AG08396 (cell line): ENCODE measurements at places on chromosomes 1 and 21.

GRCh38 chr1:53408013-53408754 is 51.0 kb upstream of the DMRTB1 start:
- DNase-seq = no peak

DNA sequence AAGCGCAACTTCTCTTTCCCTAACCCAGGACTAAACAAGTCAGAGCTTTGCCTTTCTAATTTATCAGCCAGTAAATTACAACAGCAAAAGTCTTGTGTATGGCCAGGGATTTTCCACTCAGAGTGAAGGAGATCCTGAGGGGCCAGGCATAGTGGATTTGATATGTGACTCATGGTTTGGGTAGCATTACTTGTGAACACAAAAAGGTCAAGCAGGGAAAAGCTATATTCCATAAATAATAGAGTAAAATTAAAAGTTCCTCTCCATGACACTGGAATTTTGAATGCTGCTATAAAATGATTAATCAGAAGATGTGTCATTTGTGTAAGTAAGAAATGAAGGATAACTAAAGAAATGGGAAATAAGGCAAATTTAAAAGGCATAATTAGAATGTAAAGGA is 284.8 kb downstream of the HLX start:
- no peak for DNase-seq

DNA sequence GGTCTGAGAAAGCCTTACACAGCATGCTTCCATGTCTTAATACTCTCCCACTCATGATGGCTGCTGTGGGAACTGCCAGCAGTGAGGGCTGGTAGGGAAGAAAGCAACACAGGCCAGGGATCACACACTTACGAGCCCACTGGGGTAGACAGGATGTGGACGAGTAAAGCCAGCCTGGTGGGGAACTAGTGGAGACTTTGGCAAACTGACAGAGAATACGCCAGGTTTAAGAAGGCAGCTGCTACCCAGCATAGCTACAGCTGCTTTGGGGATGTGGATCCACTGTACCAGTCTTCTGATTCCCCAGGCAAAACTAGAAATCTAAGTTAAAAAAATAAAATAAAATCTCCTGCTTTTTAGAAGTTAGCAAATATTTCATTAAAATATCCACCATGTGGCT is 664.0 kb downstream of the SMYD3 start:
- no peak for DNase-seq

DNA sequence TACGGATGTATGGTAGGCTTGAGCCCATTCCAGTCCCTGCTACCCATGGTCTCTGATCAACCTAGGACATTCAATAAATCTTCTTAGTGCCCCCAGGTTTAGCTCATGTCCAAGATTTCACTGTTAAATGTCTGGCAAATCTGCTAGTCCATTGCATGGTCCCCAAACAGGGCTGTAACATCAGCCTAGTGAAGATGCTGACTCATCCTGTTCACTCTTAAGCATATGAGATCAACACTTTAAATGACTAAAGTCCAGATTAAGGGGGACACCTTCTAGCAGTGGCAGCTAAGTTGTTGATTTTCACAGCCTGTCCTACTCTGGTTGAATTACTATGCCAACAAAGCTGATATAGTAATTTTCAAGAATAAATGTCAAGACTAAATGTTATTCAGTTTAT is 46.5 kb upstream of the NUF2 start:
- no peak for DNase-seq

DNA sequence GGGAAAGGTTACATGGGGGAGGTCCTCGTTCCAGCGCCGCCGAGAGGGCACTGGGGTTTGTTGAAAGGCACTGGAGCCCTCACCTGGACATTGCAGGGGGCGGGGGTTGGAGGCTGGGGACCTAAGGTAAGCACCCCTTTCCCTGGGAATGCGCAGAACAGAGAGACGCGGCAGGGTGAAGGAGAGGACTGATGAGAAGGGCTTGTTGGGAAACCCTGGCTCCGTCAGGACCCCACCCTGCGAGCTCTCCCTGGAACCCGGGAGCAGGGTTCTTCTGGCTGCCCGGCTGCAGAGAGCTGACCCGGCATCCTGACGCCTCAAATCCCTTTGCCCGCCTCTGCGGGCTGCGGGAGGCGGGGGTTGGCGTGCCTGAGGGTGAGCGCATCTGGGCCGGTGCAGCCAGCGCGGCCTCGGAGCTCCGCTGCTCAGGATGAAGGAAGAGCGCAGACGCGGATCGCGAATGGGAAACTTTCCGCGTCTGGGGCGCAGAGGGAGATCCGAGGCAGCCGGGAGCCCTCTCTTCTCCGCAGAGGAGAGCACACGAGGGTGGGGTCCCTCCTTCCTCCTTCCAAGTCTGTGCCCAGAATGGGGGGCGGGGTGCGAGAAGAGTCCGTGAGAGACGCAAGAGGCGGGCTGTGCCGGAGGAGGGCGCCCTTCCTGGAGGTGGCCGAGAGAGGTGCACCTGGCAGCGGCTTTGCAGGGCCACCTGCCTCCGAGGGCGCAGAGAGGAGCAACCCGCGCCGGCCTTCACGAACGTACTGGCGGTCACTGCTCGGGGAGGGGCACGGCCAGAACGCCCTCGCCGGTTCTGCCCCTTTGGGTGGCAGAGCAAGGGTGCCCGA is 2.4 kb downstream of the IGSF21 start:
- no peak for DNase-seq

DNA sequence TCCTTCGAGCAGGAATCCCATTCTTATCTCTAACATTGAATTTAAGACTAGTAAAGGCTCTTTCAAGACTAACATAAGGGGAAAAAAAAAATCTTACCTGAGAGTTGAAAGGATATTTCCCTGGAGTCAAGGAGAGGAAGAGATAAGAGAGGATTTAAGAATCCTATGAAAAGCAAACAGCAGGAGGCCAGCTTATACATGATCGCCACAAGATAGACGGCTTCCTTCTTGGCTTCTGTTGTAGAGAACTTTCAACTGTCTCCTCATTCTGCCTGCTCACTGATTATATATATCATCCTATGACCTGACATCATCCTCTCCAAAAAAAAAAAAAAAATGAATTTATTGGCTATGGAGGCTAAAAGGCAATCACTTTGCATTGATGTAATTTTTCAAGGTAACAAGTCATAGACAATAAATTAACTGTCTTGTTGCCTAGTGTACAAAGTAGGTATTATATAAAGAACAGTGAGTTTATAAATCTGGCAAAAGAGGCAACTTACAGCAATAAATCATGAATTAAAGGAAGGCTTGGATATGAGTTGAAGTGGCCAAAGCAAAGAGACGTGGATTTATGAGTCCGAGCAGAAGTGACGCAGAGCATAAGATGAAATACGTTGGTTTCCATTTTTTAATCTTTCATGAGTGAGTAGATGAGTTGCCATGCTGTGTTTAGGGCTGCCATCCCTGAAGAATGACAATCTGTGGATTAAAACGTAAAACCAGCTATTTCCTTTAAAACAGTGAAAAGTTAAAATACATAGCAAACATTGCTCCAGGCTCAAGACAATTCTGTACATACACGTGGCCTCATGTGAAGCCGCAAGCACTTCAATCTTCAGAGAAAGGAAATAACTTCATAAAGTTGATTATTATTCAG is at the start of gene UTS2:
Gene UTS2 (minus strand): TSS at position 262 of the 880 bp plus-strand sequence. CDS start 62 bp downstream, at position 200.
- DNase-seq = no peak

GRCh38 chr1:63774617-63775417 is 1.0 kb downstream of the ROR1 start:
- DNase-seq = peak; percentile 56

DNA sequence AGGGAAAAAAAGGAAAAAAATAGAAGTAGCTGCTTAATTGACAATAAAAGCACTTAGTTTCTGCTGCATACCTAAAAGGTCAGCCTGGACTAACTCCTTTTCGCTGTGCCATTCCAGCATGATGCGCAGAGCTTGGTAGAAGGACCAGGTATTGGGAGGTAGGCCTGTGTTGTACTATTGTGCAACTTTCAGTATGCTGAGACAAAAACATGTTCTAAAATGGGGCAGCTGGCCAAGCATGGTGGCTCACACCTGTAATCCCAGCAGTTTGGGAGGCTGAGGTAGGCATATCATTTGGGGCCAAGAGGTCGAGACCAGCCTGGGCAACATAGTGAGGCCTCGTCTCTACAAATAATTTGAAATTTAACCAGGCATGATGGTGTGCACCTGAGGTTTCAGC is 15.0 kb upstream of the SCCPDH start:
- DNase-seq = no peak

DNA sequence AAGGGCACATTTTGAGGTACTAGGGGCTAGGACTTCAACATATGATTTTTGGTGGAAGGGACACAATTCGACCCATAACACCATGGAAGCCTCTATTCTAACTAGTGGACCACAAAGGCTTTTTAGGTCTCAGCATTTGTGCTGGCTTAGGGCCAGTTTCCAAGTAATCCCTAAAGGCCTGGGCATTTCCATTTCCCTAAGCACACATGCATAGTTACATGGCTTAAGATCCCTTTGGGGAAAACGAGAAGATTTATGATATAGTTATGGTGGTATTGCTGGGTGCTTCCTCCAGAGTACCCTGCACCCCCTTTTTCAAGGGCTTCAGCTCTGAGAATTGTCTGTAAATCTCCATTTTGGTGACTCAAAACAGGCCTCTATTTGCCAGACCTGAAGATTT is 28.2 kb upstream of the TMEM54 start:
- DNase-seq = no peak

DNA sequence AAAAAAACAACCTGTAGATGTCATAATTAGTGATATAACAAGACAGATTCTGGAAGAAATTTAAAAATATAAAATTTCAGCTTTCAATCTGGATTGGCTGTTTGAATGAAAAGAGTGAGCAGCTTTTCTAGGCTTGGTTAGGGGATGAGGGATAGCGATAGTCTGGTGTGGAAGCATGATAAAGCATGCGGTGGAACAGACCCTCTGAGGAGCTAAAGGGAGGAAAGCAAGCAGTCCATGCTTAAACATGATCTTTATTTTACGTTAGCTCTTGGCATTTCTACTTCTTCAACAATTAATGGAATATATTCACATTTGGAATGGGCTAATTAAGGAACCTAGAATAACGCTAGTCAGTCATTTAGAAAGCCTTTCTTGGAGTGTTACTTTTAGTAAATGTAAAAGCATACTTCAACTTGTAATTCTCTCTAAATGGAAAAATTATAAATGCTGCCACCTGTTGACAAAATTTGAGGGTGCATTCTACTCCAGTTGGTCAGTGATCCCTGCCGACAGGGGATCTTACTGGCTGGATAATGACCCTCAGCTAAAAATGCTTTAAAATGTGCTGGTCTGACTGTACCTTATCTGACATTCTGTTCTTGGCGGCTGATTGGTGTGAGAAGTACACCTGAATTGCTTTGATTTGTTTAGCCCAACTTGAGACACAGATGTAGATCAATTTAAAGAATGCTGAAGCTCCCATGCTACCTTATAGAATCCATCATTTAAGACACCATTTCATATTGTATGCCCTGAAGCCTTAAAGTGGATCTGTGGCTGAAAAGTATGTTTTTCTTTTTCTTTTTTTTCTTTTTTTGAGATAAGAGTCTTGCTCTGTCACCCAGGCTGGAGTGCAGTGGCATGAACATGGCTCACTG is 61.2 kb downstream of the AK4 start:
- peak; percentile 46 for DNase-seq

DNA sequence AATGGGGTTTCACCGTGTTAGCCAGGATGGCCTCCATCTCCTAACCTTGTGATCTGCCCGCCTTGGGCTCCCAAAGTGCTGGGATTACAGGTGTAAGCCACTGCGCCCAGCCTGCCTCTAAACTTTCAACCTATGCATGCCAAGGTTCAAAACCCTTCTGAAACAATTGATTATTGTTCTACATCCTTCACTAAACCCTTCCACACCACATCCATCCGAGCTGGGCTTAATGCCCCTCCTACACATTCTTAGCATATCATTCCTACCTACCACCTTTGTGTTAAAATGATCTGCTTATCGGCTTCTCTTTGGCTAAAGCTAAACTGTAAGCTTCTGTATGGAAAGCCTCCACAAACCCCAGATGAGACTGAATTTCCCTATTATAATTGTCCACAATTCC is 40.8 kb upstream of the DOCK7 start:
- no peak for DNase-seq

- no peak for DNase-seq
Observed at GRCh38 chr1:54357967-54358366, 48.2 kb downstream of the SSBP3 start.

DNA sequence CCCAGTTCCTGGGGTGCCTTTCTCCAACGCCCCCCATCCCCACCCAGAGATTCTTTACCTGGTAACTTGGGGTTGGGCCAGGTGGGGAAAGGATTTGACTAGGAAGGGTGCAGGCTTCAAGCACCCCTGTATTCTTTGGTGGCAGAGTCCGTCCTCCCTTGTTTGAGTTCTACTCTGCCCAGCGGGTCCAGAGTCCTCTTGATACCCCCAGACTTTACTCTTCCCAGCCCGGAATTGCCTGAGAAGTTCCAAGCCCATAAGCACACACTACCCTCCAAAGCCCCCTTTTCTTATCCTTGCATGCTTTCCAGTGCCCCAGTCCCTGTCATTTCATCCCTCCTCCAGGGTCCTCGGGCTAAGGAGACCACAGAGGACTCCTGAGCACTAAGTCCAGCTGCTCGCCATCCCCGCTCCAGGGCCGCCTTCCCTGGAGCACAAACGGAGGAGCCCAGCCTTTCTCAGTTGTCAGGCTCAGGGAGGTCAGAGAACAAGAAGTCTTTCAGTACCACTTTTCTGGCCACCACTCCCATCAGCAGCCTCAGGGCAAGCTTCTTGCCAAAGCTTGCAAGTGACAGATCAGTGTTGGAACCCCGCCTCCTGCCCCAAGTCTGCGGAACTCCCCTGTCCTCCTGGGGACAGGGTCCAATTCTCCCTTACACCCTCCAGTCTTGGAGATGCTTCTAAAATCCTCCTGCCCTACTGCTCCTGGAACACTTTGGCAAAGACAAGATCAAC is 12.2 kb downstream of the SLC45A3 start:
- no peak for DNase-seq

- no peak for DNase-seq
Observed at GRCh38 chr21:34157521-34157920, 84.1 kb downstream of the MRPS6 start.

DNA sequence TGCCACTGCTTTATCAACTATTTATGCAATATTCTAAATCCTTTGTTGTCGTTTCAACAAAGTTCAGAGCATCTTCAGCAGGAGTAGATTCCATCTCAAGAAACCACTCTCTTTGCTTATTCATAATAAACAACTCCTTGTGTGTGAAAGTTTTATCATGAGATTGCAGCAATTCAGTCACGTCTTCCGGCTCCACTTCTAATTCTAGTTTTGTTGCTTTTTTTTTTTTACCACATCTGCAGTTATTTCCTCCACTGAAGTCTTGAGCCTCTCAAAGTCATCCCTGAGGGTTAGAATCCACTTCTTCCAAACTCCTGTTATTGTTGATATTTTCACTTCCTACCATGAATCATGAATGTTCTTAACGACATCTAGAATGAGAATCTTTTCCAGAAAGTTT is 14.8 kb upstream of the ETS2 start:
- DNase-seq = no peak

DNA sequence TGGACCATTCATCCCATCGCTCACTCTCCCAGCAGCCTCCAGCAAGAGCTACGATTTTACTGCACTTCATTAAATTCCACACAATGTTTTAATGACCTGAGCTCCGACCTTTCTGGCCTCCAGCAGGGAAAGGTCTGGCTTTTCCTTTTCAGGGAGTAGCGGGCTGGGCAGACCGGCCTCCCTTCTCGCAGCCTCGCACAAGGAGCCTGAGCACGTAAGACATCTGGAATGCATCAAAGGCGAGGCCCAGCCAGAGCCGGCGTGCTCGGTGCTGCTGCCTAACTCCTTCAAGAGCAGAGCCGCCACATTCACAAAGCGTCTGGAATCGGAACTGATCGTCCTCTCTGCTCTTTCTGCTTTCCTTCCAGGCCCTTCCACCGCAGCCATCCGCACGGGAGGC is 32.5 kb upstream of the FHAD1 start:
- DNase-seq = peak; percentile 72

- DNase-seq = no peak
Observed at GRCh38 chr1:220077887-220078286, 11.7 kb downstream of the BPNT1 start.

GRCh38 chr1:167518331-167518700 is at the start of gene CD247:
Gene CD247 (minus strand): TSS chr1:167518529. CDS start chr1:167518465, 64 bp downstream.
- no peak for DNase-seq
